ENCODE measurements at places on chromosomes 7 and 10. TPM values are rescaled to one million over a fixed set of nuclear protein-coding genes. Genes with fewer than 3 reads are reported as not detected.

Gene OR2A42
- not detected for total RNA-seq

GRCh38 chr7:73567846-73568685 is 10.3 kb downstream of the TBL2 start:
- DNase-seq, result peak; percentile 63

- DNase-seq, result peak; percentile 64
These were observed 16.2 kb downstream of the SORBS1 start for GRCh38 chr10:95544783-95545500.

Gene WEE2
- not detected for total RNA-seq

Gene ZNF488
- total RNA-seq, result 1.4 TPM

Measured in astrocyte (in vitro differentiated cells and primary cell).